PC-3 (cell line): ENCODE measurements at places on chromosomes 16 and 17. TPM values are rescaled to one million over a fixed set of nuclear protein-coding genes. Genes with fewer than 3 reads are reported as not detected.

Gene BAIAP3
- total RNA-seq: 13.1 and 18.2 TPM in 2 replicates

Gene CD68
- 30.2 and 32.4 TPM in 2 replicates for total RNA-seq

Gene FAAP100
- total RNA-seq: 23.3 and 34.6 TPM in 2 replicates

DNA sequence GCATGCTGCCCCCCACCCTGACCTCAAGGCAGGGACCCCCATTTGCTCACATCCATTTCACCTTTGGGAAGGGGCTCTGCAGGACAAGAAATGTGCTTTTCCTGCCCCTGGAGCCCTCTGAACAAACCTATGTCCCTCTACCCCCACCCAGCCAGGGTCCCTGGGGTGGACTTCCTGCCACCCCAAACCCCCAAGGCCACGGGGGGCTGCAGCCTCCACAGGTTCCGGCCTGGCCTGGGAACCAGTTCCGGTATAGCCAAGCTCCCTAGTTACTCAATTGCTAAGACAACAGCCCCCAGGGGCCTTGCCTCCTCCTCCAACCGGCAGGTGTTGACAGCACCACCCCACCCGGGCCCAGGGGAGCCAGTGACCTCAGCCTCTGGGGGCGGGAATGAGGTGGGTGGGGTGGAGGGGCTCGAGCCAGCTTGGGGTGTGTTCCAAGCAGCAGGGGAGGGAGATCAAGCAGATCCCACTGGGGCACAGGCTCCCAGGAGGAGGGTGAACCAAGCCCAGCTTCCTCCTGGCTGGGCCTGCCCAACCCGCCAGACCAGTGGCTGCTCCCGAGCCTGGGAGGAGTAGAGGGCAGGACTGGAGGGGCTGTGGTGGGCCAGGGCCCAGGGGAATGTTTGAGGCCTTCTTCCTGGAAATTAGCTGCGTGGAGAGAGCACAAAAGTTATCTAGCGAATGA lies 6.6 kb downstream of the PNMT start:
- H3K36me3 ChIP-seq: no peaks in the 10 kb centered on the region
- no peaks in the 10 kb centered on the region for H3K27me3 ChIP-seq
- H3K4me1 ChIP-seq: peaks cover 11% of the 10 kb centered on the region; the same call in 1 of the 2 replicates
- DNase-seq: peak; percentile 36
- H3K27ac ChIP-seq: no peak overlapping the region
- no peak overlapping the region for H3K4me3 ChIP-seq

DNA sequence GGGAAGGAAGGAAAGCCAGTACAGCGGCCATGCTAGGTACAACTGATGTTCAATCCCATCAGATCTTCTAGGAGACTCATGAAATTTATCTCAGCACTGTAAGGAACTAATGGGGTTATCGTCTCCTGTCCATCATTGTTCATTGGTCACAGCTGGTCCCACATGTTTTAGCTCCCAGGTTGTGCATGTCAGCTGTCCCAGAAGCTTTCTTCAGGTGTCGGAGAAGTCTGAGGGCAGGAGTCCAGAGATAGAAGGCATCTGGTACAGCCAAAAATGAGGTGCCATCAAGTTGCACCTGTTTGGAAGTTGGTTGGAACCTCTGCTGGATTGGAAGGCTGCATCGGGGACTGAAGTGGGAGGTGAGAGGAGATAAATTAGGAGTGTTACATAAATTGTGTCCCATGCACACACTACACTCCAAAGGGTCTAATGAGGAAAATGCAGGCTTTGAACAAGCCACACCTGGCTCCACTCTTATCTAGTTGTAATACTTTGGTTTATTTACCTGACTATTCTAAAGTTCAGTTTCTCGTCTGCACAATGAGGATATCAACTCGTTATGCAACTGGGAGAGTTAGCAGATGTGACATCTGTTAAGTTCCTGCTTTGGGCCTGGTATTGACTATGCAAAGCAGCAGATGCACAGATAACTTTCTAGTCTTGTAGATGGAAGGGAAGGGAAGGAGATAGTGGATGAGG lies 62.9 kb downstream of the MAP2K6 start:
- no peak overlapping the region for H3K27ac ChIP-seq
- no peak overlapping the region for H3K4me3 ChIP-seq
- DNase-seq: no peak
- H3K36me3 ChIP-seq: no peaks in the 10 kb centered on the region
- peaks cover 15% of the 10 kb centered on the region for H3K4me1 ChIP-seq
- H3K27me3 ChIP-seq: no peaks in the 10 kb centered on the region

DNA sequence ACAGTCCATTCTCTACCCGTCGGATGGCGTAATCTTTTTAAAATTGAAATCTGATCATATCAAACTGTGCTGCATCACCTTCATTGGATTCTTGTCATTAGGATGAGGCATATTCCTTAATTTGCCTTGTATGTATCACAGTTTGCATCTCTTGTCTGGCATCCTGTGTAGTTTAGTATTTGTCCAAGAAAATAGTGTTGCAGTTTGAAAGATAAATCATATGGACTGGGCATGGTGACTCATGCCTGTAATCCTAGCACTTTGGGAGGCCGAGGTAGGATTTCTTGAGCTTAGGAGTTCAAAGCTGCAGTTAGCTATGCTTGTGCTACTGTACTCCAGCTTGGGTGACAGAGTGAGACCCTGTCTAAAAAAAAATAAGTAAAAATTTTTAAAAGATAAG lies 5.8 kb upstream of the RSL1D1 start:
- H3K27ac ChIP-seq: no peak overlapping the region
- H3K27me3 ChIP-seq: no peaks in the 10 kb centered on the region
- no peaks in the 10 kb centered on the region; the same call in 1 of the 2 replicates for H3K4me1 ChIP-seq
- DNase-seq: peak; percentile 24
- no peaks in the 10 kb centered on the region for H3K36me3 ChIP-seq
- H3K4me3 ChIP-seq: no peak overlapping the region

- H3K27ac ChIP-seq: no peak overlapping the region
- no peak overlapping the region for H3K4me3 ChIP-seq
- H3K36me3 ChIP-seq: no peaks in the 10 kb centered on the region
- H3K27me3 ChIP-seq: peaks cover 31% of the 10 kb centered on the region
Measured at GRCh38 chr16:77113835-77114234, 77.2 kb upstream of the MON1B start.

DNA sequence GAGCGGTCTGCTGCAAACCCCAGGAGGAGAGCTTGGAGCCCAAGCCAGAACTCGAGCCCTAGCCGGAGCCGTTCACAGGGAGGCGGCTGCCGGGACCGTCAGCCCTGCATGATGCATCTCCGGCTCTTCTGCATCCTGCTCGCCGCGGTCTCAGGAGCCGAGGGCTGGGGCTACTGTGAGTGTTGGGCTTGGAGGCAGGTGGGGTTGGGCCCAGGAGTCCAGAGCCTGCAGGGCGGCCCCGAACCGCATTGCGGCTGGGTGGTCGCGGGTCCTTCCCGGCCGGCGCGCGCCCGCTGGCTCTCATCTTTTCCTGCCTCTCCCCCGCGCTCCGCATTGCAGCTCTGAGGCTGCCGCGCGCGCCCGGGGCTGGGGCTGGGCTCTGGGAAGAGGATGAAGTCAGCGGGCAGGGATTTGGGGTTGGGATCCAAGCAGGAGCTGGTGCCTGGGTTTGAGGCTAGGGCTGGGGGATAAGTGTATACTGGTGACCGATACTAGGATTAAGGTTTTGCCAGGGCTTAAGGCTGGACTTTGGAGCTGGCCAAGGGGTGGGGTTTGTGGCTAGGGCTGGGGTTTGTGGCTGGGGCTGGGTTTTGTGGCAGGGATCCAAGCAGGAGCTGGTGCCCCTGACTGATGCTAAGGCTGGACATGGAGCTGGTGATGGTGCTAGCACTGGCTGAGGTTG lies 532 bp downstream of the CNTNAP1 start:
- peaks cover 33% of the 10 kb centered on the region for H3K4me1 ChIP-seq
- H3K36me3 ChIP-seq: no peaks in the 10 kb centered on the region
- DNase-seq: peak; percentile 43

DNA sequence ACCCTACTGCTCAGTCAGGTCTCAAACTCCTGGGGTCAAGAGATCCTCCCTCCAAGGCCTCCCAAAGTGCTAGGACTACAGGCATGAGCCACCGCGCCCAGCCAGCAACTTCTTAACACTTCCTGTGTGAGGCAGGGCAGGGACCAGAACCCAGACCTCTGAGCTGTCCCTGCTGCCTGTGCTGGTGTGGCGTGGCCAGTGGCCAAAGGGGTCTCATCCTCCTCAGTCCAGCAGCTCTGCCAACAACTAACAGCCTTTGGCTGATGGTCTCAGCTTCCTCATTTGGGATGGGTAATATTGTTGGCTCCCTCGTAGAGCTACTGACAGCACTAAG lies 1.4 kb upstream of the LLGL1 start:
- no peaks in the 10 kb centered on the region for H3K36me3 ChIP-seq
- H3K4me1 ChIP-seq: peaks cover 20% of the 10 kb centered on the region
- no peak for DNase-seq
- no peaks in the 10 kb centered on the region for H3K27me3 ChIP-seq

- H3K27me3 ChIP-seq: no peaks in the 10 kb centered on the region
- H3K36me3 ChIP-seq: peaks cover 16% of the 10 kb centered on the region; the same call in 1 of the 2 replicates
- H3K27ac ChIP-seq: no peak overlapping the region
- H3K4me3 ChIP-seq: no peak overlapping the region; the same call in 1 of the 2 replicates
- H3K4me1 ChIP-seq: no peaks in the 10 kb centered on the region
Measured at GRCh38 chr16:69003500-69003899, 102.0 kb upstream of the HAS3 start.

DNA sequence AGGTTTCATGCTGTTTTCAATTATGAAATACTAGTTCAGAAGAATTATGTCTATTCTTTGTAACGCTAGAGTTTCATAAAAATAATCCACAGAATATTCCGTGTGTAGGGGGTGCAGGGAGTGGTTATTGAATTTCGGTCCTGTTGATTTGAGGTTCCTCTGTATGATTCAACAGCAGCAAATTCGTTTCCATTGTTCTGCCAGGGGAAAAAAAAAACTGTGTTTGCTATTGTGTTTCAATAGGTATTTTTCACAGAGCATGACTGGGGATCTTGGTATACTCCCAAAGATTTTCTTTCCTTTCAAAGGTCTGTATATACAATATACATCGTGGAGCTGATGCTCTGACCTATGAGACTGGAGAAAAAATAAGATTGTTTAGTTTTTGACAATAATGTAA lies 15.8 kb downstream of the SHISA9 start:
- H3K27ac ChIP-seq: no peak overlapping the region
- no peaks in the 10 kb centered on the region for H3K4me1 ChIP-seq

GRCh38 chr17:41801374-41802271 lies 10.1 kb downstream of the P3H4 start:
- DNase-seq: peak; percentile 94
- peak overlapping the region; percentile 90 for H3K27ac ChIP-seq
- no peaks in the 10 kb centered on the region for H3K36me3 ChIP-seq
- peaks cover 21% of the 10 kb centered on the region for H3K4me1 ChIP-seq
- peak overlapping the region; percentile 52; the same call in 1 of the 2 replicates for H3K4me3 ChIP-seq

DNA sequence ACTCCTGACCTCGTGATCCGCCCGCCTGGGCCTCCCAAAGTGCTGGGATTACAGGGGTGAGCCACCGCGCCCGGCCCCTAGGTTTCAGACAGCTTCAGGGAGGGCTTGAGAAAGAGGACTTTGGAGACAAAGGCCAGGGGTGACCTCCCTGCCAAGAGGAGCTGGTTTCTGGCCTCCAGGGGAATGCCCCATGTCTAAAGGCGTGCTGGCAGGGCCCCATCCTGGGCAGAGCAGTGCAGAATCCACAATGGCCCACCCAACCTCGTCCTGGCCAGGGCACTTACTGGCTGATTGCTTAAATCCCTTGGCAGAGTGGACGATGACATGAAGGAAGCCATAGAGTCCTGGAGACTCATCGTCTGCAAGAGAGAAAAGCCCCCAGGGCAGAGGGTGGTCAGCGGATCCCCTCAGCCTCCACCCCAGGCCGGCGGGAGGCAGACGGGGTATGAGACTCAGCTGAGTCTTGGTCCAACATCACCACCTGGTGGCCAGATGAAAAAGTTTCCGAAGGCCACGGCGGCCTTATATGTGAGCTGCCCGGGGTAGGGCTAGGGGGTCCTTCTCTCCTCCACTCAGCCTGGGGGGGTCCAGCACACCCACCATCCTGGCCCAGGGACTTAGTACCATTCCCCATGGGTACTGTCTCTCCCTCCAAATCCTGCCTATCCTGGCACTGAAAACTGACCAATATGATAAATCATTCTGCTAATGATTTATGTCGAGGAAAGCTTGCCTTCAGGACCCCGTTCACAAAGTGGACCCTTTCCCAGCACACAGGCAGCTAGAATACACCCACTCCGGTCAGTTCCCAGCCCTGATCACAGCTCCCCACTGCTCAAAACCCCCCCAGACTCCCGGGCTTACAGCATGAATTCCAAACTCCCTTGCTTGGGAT lies 59.1 kb downstream of the TIMM22 start:
- H3K27me3 ChIP-seq: no peaks in the 10 kb centered on the region
- H3K4me1 ChIP-seq: peaks cover 7% of the 10 kb centered on the region; the same call in 1 of the 2 replicates
- H3K36me3 ChIP-seq: no peaks in the 10 kb centered on the region
- no peak overlapping the region for H3K4me3 ChIP-seq
- H3K27ac ChIP-seq: no peak overlapping the region

DNA sequence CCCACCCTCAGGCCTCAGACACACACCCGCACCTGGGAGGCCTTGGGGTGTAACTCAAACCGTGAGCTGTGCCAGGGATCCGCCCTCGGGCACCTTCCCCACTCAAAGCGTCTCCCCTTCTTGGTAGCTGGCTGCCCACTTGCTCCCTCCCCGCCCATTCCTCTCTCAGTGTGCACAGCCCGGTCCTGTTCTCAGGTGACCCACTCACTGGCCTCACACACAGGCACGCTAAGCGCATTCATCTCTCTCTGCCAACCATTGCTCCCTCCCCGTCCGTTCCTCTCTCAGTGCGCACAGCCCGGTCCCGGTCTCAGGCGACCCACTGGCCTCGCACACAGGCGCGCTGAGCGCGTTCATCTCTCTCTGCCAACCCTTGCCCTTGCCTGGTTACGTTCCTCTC lies 20.8 kb downstream of the WDR45B start:
- no peak overlapping the region for H3K4me3 ChIP-seq
- no peaks in the 10 kb centered on the region for H3K4me1 ChIP-seq
- no peaks in the 10 kb centered on the region for H3K27me3 ChIP-seq
- peaks cover 45% of the 10 kb centered on the region for H3K36me3 ChIP-seq
